BE2C (cell line): ENCODE measurements at places on chromosomes 5 and 9.

- DNase-seq, result peak; percentile 77
Observed at GRCh38 chr5:168658394-168658793, 79.2 kb upstream of the PANK3 start.

DNA sequence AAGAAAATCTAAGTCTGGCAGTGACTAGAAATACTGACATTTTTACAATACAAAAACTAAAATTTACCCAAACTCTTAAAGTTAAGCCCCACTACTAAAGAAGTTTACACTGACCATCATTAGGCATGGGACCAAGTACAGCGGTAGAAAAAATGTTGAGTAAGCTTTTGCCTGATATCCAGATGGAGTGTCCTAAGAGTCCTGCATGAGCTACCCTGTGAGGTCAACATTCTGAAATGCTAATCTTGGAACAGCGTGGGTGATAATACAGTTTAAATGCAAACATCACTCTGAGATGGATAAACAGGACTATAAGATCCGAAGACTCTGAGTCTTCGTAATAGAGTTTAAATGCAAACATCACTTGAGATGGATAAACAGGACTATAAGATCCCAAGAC is 189.7 kb downstream of the DCP2 start:
- no peak for DNase-seq

GRCh38 chr5:170861667-170861916 is 226 bp upstream of the RANBP17 start:
- DNase-seq, result no peak

GRCh38 chr5:17898766-17899165 is 264.5 kb downstream of the TAF11L14 start:
- DNase-seq, result no peak
